CD4-positive, alpha-beta T cell treated with Interleukin-21 for 1 hour (primary cell): ENCODE measurements at places on chromosomes 1 and 21.

DNA sequence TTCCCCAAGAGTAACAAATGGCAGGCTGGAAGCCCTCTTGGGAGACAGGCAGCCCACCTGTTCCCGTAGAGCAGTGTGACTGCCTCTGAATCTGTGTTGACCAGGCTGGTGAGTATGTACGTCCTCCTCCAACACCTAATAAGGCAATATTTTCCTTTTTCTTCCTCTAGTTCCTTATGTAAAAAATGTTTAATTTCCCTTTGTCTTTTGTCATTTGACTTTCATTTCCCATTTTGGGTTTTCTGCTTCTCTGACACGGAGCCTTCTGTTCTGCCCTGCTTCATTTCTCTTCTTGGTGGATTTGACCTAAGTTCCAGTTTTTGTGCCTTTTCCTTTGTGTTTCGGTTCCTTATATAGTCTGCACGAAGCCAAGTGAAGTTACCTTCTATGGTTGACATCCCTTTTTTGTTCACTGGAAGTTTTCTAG is 65.8 kb upstream of the ATF3 start:
- peak; percentile 13 for DNase-seq

GRCh38 chr1:53730224-53730865 is 8.6 kb downstream of the GLIS1 start:
- no peak for DNase-seq

DNA sequence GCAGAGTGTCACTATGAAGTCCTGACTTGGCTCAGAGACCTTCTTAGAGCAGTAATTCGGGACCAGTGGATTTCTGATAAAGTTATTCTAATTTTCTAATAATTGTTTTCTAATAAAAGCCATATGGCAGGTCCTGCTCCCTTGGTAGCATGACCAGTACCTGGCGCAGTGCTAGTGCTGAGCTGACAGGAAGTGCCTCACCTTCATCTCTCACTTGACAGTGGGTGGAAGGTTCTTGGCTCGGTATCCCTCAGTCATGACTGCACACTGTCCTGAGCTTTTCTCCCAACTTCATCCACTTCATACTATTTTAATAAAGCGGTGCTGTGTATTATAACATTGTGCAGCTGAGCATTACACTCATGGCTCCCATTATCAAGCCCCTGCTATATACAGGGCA is 14.1 kb downstream of the VANGL1 start:
- DNase-seq: no peak

GRCh38 chr1:165772739-165773138 is 4.1 kb upstream of the TMCO1 start:
- DNase-seq: no peak

DNA sequence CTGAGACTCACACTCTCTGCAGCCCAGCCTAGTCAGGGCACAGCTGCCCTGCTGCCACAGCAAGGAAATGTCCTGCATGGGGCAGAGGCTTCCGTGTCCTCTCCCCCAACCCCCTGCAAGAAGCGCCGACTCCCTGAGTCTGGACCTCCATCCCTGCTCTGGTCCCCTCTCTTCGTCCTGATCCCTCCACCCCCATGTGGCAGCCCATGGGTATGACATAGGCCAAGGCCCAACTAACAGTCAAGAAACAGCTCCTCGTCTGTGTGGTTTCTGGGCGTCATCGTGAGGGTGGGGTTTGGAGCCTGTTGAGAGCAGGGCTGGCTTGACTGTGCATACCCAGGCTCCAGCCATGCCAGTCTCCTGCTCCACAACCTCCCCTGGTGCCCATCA is 19.5 kb downstream of the FAAH start:
- peak; percentile 53 for DNase-seq
